ENCODE measurements at places on chromosomes 7 and 10.

- no peak for DNase-seq
Observed at GRCh38 chr7:111098926-111099250, 8.0 kb downstream of the LRRN3 start.

- no peak for DNase-seq
Observed at GRCh38 chr10:62433181-62433692, 59.1 kb downstream of the ZNF365 start.

DNA sequence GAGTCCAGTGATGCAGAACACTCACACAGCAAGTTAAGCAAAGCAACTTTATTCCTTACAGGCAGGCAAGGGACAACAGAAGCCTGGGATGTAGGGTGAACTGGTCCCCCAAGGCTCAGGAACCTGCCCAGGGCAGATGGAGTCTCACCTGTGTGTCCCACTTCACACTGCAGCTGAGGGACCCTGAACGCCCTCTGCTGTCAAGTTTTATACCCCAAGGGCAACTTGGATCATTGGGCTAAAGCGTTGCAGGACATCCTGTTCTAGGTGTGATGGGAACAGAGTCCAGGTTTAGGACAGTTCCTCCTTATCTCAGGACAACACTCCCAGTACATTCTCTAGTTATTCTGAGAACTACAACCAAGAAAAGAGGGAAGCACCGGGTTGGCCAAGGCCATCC lies 49.5 kb upstream of the ZNF746 start:
- DNase-seq: no peak

GRCh38 chr7:46170792-46171191 lies 249.7 kb upstream of the IGFBP3 start:
- no peak for DNase-seq

DNA sequence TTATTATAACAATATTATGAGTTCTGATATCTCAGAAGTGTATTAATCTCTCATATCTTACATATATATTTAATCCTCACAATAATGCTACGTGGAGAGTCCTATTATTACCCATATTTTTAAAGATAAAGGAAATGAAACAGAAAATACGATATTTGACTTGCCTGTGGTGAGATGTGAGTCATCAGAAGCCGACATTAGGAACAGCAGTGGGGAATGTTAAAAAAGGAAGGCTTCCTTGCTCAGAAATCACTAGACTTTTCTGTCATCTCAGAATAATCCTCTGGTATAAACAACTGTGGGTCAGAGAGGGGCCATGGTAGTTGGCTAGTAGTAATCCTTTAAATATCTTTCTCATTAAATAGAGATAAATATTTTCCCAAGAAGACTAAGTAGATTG lies 402.3 kb upstream of the PCDH15 start:
- DNase-seq: no peak

DNA sequence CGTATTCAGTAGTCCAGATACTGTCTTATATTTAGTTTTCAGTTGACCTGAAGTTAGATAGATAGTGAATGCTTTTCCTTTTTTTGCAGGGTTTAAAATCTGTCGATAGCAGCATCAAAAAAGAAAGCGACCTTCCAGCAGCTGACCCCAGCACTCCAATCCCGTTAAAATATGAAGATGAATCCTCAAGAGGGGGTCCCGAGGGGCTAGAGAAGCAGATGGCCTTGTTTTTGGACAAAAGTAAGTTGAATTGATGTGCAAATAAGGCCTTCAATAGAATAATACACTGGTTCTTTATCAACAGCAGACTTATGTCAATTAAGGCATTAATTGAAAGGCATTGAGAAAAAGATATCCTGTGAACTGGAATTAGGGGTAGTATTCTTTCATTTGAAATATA lies 18.7 kb downstream of the EDRF1 start:
- no peak for DNase-seq

DNA sequence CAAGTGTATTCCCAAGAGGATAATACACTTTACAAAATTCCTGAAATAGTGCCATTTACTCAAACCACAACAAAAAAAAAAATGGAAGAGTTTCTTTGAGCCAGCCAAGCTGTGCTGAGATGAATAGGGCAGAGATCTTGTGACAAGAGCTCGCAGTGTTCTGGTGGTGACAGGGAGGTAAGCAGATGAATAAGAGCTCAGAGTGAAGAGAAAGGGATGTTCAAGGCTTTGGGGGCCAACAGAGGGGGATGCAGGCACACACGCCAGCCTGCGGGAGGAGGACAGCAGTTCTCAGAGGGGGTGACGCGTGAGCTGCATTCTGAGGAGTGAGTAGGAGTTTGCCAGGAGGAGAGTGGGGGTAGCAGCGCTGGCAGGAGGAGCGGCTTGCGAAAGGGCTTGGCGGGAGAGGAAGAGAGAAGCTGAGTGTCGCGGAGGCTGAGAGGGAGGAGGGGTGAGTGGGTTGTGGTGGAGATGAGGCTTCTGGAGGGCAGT lies 194.4 kb upstream of the IMMP2L start:
- DNase-seq: no peak

DNA sequence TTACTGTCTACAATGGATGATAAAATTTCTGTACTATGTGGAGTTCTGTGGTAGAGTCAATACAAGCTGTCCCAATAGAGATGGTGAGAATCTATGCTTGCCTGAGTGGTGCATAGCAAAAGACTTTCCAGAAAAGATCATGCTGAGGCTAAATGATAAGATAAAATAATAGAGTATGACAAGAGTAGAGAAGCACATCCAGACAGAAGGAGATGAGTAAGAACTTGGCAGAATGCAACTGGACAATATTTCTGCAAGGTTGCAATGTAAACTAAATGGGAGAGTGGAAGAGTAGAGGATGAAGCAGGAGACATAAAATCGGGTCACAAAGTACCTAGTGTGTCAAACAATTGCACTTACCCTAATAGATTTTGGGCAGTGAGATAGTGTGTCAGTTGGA lies 347.6 kb downstream of the MDFIC start:
- no peak for DNase-seq

DNA sequence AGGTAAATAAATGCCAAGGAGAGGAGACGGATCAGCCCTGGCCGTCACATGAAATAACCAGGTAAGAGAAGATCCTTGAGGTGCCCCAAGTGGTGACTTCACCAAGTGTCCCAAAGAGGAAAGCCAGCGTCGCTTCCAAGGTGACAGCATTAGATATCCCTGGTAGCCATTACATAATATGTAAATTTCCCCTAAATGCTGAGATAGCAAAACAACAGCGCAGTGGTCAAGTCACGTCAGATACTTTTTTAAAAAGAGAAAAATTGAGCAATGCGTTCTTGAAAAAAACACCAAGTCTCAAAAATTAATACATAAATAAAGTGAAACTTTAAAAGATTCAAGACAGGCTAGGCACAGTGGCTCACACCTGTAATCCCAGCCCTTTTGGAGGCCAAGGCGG lies 100.2 kb downstream of the HTR5A start:
- DNase-seq: no peak

DNA sequence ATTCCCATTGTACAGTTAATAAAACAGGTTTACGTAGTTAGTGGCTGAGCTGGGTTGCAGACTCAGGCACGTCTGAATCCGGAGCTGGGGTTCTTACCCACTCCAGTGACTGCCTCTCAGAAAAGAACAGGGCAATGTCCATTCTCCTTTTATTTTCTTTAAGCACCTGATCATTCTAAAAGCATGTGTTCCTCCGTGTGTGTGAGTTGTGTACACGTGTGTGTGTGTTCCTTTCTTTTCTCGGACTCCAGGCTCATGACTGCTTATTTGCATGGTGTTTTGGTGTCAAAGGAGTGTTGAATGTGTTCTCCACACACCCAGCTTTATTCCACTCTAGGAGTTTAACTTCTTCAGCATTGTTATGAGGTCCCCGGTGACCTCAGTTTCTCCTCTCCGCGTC lies 260.1 kb downstream of the SNX10 start:
- no peak for DNase-seq

DNA sequence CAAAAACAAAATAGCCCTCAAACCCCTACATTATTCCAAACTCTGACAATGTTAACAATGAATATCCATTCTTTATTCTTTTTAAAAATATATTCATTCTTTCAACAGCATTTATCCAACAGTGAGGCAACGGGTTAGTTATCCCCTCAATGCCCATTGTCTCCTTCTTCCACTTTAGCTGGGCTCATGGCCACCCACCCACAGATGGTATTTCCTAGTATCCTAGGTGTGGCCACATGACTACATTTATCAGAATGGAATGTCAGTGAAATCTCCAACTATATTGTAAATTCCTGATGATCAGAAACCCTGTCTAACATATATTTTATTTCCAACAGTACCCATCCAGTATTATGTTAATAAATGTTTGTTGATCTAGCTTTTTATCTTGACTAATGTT lies 13.6 kb downstream of the HOXA1 start:
- no peak for DNase-seq

DNA sequence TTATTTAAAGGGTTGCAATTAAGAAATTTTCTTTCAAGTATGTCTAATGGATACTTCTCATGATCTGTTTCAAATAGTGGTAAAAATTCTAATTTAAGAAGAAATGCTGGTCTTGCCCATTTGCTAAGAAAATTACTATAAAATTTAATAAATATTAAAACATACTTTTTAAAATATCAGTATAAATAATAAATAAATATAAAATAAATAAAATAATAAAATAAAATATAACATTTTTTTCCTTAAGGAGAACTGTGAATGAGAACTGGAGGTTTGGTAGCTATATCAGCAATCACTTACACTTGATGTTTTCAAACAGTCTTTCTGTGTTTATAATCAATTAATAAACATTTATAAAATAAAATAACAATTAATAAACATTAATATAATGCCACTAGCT lies 266.1 kb downstream of the HGF start:
- no peak for DNase-seq

DNA sequence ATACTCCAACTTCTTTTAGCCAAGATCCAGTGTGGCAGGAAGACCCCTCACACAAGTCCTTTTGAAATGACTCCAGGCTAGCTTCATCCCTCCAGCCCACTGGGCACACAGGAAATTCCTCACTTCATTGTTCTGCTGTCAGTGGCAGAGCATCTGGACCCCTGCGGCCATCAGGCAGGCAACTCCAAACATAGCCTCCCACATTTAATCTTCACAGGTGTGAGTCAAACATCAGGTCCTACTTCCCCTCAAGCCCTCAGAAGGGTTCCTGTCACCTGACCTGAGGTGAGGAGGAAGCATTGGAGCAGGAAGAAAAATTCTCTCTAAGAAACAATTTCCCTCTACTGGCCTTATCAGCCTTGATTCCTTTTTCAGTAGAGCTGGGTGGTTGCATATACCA lies 51.1 kb upstream of the C1GALT1 start:
- DNase-seq: no peak

- DNase-seq: no peak
Observed at GRCh38 chr10:132580143-132580542, 42.6 kb downstream of the INPP5A start.

DNA sequence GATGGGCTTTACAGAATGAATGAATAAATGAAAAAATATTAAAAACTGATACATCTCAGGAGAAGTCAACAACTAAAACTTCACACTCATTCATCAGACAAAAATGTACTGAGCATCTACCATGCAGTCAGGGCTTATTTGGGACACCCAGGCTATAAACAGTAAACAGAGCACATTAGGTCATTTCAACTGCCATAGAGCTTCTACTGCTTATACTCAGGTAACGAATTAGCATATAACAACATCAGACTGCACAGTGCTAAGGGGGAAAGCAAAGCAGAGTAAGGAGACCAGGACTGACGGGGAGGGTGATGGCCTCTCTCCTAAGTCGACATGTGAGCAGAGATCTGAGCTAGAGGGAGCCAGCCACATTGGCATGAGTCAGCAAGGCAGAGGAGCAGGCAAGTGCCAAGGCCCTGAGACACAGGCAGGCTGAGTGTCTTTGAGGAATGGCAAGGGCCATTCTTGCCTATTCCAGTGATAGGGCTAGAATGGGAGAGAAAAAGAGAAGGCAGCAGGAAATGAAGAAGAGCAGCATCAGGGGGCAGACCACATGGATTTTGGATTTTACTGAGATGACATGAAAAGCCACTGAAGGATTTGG lies 528.9 kb downstream of the PARD3 start:
- no peak for DNase-seq

All from NCI-H1417 treated with DMSO at 0.1 percent for 48 hours (cell line).